ENCODE measurements at places on chromosomes 11 and 22. TPM values are rescaled to one million over a fixed set of nuclear protein-coding genes. Genes with fewer than 3 reads are reported as not detected.

The LRRC56 gene
- not detected for total RNA-seq

- H3K27ac ChIP-seq, result no peak overlapping the region
- DNase-seq, result no peak
- no peaks in the 10 kb centered on the region for H3K27me3 ChIP-seq
- H3K4me1 ChIP-seq, result no peaks in the 10 kb centered on the region
- H3K36me3 ChIP-seq, result no peaks in the 10 kb centered on the region
These were observed 256.3 kb downstream of the CADM1 start for GRCh38 chr11:115247953-115248352.

The TRPC6 gene
- 0.34 TPM for total RNA-seq

- peaks cover 26% of the 10 kb centered on the region for H3K4me1 ChIP-seq
- H3K27me3 ChIP-seq, result no peaks in the 10 kb centered on the region
- DNase-seq, result no peak
- peaks cover 29% of the 10 kb centered on the region for H3K36me3 ChIP-seq
- no peak overlapping the region for H3K27ac ChIP-seq
These were observed 1.8 kb downstream of the CDC42EP2 start for GRCh38 chr11:65316227-65317024.
